ENCODE measurements at places on chromosomes 4 and X.
A peak's percentile ranks its signal among the peaks of the same experiment; 100 is the strongest.

DNA sequence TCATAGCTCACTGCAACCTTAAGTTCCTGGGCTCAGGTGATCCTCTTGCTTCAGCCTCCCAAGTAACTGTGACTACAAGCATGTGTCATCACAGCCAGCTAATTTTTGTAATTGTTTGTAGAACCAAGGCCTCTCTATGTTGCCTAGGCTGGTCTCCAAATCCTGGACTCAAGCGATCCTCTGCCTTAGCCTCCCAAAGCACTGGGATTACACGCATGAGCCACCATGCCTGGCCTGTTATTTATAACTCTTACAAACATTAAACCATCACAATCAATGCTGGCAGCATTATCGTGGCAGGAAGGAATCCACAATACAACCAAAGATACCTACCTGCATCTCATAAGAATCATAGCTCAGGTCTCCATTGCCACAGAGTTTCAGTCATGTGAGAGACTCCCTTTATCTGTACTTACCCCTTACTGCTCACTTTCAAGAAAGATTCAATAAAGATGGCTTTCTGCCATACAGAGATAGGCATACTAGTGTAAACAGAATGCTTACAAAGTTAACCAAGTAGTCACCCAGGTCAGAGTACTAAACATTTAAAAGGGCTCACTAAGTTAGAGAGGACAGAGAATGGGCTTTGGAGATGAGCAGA lies 48.5 kb downstream of the SMIM31 start:
- H3K4me1 ChIP-seq, result no peaks in the 10 kb centered on the region
- no peak overlapping the region for H3K27ac ChIP-seq
- H3K36me3 ChIP-seq, result no peaks in the 10 kb centered on the region
- no peaks in the 10 kb centered on the region for H3K27me3 ChIP-seq
- H3K4me3 ChIP-seq, result no peak overlapping the region
- no peak for DNase-seq

DNA sequence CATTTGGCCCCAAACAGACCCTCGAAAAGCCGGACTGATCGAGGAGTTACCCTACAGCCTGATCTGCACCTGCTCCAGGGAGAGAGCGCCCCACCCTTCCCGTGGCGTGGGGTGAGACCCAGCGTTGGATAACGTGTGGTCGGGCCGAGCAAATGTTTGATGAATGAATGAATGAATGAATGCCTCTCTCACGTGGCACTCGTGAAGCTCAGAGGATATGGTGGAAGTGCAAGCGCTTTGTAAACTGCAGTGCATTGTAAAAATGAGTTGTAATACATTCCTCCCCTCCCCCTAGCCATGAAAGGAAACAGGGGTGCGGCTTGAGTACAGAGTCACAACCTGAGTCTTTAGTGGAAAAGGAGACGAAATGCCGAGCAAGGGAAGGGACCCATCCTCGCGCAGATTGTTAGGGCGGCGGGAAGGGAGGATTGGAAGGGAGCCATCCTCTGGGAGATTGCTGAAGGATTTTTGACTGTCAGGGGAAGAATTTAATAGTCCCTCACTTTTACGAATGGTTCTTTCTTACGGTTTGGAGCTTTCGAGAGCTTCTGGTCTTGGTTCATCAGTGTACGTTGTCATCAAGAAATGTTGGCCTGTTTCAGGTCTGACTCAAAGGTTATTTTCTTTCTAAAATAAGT lies 772 bp upstream of the FBXW7 start:
- peak; percentile 83 for DNase-seq
- H3K4me1 ChIP-seq, result peaks cover 52% of the 10 kb centered on the region
- H3K36me3 ChIP-seq, result peaks cover 39% of the 10 kb centered on the region
- H3K4me3 ChIP-seq, result peak overlapping the region; percentile 90

DNA sequence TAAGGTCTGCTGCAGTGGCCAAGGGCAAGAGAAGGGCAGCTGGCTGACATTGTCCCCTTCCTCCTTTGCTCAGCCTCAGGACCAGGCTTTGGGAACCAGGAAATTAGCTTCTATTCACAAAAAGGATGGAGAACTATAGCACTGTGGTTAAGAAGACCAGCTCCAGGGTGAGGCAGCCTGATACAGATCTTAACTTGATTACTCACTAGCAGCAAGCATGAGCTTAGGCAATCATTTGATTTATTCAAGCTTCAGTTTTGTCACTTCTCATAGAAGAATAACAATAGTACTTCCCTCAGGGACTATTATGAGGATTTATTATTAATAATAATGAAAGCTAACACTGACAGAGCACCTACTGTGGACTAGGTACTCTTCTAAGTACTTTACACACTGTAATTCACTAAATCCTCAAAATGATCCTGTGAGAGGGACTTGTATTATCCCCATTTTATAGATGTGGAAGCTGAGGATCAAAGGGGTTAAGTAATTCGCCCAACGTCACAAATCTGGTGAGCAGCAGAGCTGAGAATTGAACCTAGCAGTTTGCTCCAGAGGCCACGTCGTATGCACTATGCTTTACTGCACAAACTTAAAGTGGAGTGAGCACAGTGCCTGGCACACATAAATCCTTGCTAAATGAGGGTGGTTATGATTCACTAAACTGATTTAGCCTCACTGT lies 130.4 kb upstream of the PAK3 start:
- no peak overlapping the region for H3K27ac ChIP-seq
- H3K27me3 ChIP-seq, result no peaks in the 10 kb centered on the region
- no peaks in the 10 kb centered on the region for H3K36me3 ChIP-seq
- DNase-seq, result no peak
- no peak overlapping the region for H3K4me3 ChIP-seq

- DNase-seq, result no peak
- no peaks in the 10 kb centered on the region for H3K4me1 ChIP-seq
- H3K27ac ChIP-seq, result no peak overlapping the region
- peaks cover 2% of the 10 kb centered on the region for H3K27me3 ChIP-seq
- H3K4me3 ChIP-seq, result no peak overlapping the region
- no peaks in the 10 kb centered on the region for H3K36me3 ChIP-seq
Measured at GRCh38 chr4:141933978-141934377, 297.6 kb downstream of the IL15 start.

DNA sequence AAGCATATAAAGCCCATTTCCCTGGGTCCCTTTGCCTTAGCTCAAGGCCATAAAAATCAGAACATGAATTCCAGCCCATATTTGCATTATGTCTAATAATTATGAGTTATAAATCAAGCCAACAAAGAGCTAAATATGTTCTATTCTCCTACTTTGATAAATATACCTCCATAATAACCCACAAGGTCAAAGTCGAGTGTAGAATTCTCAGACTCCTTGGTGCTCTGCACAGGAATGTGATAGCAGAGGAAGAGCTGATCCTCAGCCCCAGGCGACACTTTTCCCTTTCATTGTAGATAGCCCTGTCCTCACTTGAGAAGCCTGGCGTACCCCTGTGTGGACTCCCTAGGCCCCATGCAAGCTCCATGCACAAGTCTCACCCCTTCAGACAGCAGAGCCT lies 85.6 kb downstream of the CASP3 start:
- no peaks in the 10 kb centered on the region for H3K36me3 ChIP-seq
- no peaks in the 10 kb centered on the region for H3K27me3 ChIP-seq
- no peak overlapping the region for H3K4me3 ChIP-seq
- DNase-seq, result no peak
- peaks cover 8% of the 10 kb centered on the region for H3K4me1 ChIP-seq

DNA sequence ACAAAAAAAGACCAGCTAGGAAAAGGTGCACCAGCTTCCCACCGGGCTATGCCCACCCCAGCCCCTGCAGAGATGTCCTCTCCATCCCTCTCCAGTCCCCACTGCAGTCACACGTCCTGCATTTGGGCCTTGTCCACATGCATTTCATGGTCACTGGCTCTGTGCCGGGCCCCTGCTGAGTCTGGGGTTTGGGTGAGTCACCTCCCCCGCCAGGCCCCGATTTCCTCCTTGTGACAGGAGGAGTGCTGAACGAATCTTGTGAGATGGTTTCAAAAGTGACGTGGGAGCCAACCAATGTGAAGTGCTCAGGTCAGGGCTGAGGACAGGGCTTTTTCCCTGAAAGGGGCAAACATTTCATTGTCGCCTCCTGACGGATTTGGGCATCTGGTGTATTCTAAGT lies 7.1 kb downstream of the CPZ start:
- H3K27me3 ChIP-seq, result peaks cover 2% of the 10 kb centered on the region
- no peak for DNase-seq
- H3K4me3 ChIP-seq, result no peak overlapping the region
- H3K27ac ChIP-seq, result no peak overlapping the region
- no peaks in the 10 kb centered on the region for H3K4me1 ChIP-seq
- no peaks in the 10 kb centered on the region for H3K36me3 ChIP-seq

DNA sequence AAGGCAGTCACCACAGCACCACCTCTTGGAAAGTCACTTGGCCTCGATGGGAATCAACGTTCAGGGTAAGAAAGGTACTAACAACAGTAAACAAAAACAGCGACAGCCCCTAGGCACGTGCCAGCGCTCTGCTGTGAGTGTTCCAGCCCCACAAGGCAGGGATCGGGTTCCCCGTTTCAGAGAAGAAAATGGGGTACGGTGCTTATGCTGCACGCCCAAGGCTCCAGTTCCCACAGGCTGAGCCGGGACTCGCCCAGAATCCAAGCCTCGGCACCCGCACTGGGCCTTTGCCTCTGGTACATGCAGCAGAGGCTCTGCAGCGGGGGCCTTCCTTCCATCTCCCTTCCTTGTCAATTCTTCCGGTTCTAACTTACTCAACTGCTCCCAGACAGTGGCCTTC lies 37.3 kb downstream of the WDR1 start:
- no peak overlapping the region for H3K4me3 ChIP-seq
- peaks cover 65% of the 10 kb centered on the region for H3K36me3 ChIP-seq
- no peak overlapping the region for H3K27ac ChIP-seq
- H3K27me3 ChIP-seq, result no peaks in the 10 kb centered on the region

Measured in activated CD8-positive, alpha-beta T cell treated with anti-CD3 and anti-CD28 coated beads for 36 hours (primary cell).